ENCODE measurements at places on chromosomes 2 and 18. TPM values are rescaled to one million over a fixed set of nuclear protein-coding genes. Genes with fewer than 3 reads are reported as not detected.
A peak's percentile ranks its signal among the peaks of the same experiment; 100 is the strongest.

Gene TTN
- total RNA-seq, result 43.4 TPM

DNA sequence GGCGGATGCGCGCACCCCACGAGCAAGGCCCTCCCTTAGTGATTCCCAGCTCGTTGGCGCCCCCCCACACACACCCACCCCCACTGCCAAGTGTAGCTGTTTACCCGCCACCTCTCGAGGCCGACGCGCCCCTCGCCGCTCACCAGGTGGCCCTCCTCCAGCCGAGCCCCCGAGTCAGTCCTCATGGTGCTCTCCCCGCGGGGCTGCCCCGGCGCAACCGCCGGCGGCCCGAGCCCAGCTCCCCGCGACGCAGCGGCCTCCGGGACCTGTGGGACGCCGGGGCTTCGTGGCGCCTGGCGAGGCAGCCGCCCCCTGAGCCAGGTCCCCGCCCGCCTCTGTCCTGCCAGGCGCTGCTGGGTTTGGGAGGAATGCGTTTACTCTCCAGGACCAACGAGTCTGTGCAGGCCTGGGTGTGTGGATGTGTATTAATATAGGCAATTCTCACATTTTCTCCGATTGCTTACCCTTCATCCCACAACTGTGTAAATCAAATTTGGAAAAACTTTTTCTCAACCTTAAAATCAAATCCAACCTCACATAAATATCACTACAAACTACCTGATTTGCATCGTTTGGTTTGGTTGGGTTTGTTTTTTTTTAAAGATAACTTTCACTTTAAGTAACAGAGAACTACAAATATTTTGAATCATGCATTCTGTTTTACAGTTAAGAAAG lies at the start of gene TMEM237:
Gene TMEM237 (minus strand): TSS at position 288 of the 675 bp plus-strand sequence. CDS start 103 bp downstream, at position 185.
- H3K36me3 ChIP-seq, result no peaks in the 10 kb centered on the region
- H3K27ac ChIP-seq, result peak within 1 kb of the TSS; percentile 91
- H3K4me3 ChIP-seq, result peak within 1 kb of the TSS; percentile 77
- H3K27me3 ChIP-seq, result no peaks in the 10 kb centered on the region
- H3K4me1 ChIP-seq, result peaks cover 4% of the 10 kb centered on the region

GRCh38 chr2:122927197-122927596 lies 1097.9 kb upstream of the CNTNAP5 start:
- H3K36me3 ChIP-seq, result no peaks in the 10 kb centered on the region
- H3K27ac ChIP-seq, result no peak overlapping the region
- H3K4me3 ChIP-seq, result no peak overlapping the region

DNA sequence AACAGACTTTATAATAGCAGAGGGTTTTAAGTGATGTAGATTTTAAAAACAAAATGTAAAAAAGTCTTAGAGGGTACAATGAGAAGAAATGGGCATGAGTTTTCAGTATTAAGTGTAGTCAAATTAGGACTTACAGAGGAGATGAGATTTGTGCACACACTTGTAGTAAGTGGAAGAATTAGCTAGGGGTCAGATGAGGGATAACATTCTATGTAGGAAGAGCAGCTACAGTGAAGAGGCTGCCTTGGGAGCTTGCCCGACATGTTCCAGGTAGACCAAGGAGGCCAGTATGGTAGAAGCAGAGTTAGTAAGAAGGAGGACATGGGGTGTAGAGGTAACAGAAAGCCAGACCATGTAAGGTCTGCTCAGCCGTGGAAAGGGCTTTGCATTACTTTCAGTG lies 189.2 kb upstream of the DSEL start:
- no peaks in the 10 kb centered on the region for H3K4me1 ChIP-seq
- no peaks in the 10 kb centered on the region for H3K27me3 ChIP-seq
- no peak for DNase-seq
- H3K27ac ChIP-seq, result no peak overlapping the region
- H3K36me3 ChIP-seq, result no peaks in the 10 kb centered on the region

DNA sequence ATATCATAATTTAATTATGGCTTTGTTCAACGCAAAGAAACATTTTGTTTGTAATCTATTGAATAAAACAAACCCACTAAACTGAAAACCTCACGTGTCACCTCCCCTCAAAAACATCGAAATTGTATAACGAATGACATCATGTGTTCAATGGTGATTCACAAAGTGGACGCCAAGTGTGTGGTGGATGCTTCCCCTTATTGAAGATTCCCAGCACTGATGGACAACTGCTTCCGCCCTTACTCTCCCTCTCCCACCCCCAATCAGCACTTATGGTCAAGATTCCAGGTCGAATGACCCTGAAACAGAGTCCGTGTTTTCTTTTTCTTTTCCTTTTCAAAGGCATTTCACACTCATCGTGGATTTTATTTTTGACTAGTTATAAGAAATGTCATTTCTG lies 383.0 kb upstream of the SMIM21 start:
- H3K27ac ChIP-seq, result peak overlapping the region; percentile 32
- H3K27me3 ChIP-seq, result no peaks in the 10 kb centered on the region
- H3K36me3 ChIP-seq, result no peaks in the 10 kb centered on the region

Measured in transverse colon (tissue), 4 donors.